ENCODE measurements at places on chromosomes 11 and 22.

GRCh38 chr22:36386351-36386899 is 1.3 kb downstream of the MYH9 start:
- peak; percentile 42 for DNase-seq

DNA sequence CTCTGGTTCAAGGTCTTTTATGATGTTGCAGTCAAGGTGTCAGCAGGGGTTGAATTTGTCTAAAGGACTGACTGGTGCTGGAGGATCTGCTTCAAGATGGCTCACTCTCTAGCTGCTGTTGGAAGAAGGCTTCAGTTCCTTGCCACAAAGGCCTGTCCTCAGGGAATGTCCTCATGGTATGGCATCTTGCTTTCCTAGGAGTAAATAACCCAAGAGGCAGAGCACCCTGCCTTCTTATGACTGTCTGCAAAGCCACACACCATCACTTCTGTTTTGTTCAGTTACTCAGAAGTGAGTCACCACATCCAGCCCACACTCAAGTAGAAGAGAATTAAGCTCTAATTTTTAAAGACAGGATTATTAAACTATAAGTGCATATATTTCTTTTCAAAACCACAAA is 45.2 kb downstream of the PLAAT5 start:
- no peak for DNase-seq

DNA sequence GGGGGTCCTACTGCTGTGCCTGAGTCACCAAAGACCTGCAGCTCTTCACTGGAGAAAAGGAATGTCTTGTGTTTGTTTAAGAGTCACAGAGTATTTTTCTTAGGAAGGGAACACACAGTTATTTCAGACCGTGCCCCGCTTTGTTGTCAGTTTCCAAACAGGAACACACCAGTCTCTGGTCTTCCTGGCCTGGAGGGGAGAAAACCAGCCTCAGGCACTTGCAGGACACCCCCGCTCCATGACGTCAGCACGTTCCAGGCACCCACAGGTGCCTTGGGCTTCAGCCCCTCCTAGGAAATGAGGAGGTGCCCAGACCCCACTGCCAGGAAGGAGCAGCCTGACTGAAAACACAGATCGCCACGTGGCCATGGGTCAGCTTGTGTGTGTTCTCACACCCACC is 5.4 kb downstream of the DEAF1 start:
- no peak for DNase-seq

GRCh38 chr11:75827562-75827961 is 12.6 kb downstream of the UVRAG start:
- no peak for DNase-seq

- DNase-seq = no peak
Measured at GRCh38 chr11:100735949-100736675, 49.0 kb downstream of the ARHGAP42 start.

- peak; percentile 16 for DNase-seq
Measured at GRCh38 chr22:40107851-40108378, 69.8 kb upstream of the TNRC6B start.

DNA sequence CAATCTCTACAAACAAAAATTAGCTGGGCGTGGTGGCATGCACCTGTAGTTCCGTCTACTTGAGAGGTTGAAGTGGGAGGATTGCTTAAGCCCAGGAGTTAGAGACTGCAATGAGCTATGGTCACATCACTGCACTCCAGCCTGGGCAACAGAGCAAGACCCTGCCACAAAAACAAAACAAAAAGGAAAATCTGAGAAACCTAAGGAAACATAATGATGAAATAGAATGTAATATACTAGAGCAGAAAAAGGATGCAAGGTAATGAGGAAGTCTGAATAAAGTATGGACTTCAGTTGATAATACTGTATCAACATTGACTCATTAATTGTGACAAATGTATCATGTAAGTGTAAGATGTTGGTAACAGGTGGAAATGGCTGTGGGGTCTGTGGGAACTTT is 8.1 kb downstream of the NPAS4 start:
- DNase-seq = no peak

DNA sequence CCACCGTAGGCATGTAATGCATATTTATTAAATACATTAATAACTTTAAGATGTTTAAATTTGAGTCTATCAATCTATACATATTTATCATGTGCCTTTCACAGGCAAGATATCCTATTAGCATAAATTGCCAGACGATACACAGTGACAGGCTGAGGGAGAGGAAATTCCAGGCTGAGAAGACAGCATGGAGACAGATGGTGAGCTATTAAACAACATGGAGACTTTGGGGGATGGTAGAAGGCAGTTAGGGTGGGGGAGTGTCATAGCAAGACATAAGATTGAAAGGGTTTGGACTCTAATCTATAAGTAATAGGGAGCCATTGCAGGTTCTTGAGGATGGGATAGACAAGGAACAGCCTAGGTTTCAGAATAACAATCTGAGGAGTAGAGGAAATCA is 138.5 kb downstream of the NXPE2 start:
- DNase-seq = no peak

DNA sequence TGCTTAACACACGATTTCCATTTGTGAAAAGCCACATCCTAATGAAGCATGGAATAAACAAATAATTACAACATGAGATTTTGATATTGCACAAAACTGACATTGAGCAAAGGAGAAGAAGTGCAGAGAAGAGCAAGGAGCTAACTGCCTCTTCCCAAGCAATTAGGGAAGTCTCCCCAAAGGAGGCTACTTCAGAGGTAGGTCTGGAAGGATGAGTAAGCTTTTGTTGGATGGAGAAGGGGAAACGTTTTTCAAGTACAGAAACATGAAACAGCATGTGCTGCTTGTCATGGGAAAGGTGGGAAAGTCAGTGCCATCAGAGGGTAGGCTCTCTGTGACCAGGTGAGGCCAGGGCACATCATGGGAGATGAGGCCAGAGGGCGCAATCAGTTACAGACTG is 132.2 kb upstream of the SESN3 start:
- DNase-seq = no peak

- DNase-seq = no peak
Measured at GRCh38 chr22:48592488-48592887, 1235.2 kb downstream of the BRD1 start.

GRCh38 chr11:2277933-2278523 is 7.6 kb upstream of the ASCL2 start:
- DNase-seq = no peak

DNA sequence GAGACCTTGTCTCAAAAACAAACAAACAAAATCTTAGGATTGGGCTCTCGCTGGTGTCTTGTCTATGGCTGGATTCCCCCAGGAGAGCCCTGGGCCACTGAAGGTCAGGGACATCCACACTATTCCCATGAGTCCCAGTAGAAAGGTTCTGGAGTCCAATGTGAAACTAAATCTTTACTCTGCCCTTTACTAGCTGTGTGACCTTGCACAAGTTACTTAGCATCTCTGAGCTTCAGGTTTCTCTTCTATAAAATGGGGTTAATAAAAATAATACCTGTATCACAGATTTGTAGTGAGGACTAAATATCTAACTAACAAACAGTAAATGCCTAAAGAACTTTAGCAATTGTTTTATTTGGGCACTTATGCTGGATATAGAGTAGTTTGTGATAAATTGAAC is 9.0 kb downstream of the SLC43A1 start:
- no peak for DNase-seq

DNA sequence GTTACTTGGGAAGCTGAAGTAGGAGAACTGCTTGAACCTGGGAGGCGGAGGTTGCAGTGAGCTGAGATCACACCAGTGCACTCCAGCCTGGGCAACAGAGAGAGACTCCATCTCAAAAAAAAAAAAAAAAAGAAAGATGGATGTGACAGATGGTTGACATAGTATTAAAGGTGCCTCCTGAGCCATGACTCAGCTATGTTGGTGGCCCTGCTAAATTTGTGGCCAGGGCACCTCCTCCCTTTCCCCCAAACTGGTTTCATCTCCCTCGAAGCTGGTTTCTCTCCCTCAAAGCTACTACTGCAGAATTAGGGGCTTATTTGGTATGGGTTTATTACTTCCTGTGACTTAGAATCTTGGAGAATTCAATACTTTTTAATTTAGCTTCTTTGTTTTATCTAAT is 31.5 kb downstream of the SDHD start:
- no peak for DNase-seq

DNA sequence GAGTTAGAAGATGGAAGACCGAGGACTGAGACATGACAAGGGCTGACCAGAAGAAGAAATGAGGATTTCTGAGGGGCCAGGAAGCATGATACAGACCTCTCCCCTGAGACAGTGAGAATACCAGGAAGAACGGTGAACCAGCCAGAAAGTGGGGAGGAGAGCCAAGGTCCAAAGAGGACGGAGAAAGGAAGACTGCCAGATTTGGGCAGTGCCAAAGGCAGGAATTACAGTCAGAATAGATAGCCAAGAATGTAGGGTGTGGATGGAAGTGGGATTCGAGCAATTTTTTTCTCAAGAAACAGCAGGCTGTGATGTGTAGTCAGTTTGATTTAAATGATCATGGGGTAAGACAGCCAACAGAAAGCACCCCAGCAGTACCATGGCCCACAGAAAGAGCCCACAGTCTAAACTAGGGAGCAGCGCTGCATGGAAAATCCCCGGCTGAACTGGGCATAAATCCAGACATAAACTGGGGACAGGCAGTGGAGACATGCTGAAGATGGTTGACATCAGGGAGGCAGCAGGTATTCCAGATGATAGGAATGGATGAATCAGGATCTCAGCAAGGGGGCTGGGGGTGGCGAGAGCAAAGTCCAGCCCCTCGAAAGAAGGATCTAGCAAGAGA is 67.3 kb upstream of the BARX2 start:
- DNase-seq = no peak

- DNase-seq = no peak
Measured at GRCh38 chr11:27717801-27718229, 17.6 kb upstream of the BDNF start.

- no peak for DNase-seq
Measured at GRCh38 chr11:67486481-67487195, 3.8 kb downstream of the AIP start.
